ENCODE measurements at places on chromosomes 3 and 15.
A peak's percentile ranks its signal among the peaks of the same experiment; 100 is the strongest.

DNA sequence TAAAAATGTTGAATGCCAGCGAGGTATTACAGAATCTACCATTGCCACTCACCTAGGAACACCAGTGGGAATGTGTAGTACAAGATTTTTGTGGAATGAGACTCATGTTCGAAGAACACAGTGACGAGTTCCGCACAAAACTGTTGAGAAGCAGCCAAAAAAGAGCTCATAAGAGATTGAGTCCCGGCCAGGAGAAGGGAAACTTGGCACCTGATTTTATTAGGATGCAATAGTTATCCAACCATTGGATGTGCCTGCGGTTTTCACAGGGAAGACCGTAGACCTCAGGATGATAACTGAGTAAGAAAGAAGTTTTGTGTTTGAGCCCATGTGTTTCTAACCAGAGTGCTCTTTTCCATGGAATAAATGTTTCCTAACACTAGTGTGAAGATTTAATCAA lies 88.9 kb downstream of the PTPRG start:
- peak; percentile 90 for DNase-seq

DNA sequence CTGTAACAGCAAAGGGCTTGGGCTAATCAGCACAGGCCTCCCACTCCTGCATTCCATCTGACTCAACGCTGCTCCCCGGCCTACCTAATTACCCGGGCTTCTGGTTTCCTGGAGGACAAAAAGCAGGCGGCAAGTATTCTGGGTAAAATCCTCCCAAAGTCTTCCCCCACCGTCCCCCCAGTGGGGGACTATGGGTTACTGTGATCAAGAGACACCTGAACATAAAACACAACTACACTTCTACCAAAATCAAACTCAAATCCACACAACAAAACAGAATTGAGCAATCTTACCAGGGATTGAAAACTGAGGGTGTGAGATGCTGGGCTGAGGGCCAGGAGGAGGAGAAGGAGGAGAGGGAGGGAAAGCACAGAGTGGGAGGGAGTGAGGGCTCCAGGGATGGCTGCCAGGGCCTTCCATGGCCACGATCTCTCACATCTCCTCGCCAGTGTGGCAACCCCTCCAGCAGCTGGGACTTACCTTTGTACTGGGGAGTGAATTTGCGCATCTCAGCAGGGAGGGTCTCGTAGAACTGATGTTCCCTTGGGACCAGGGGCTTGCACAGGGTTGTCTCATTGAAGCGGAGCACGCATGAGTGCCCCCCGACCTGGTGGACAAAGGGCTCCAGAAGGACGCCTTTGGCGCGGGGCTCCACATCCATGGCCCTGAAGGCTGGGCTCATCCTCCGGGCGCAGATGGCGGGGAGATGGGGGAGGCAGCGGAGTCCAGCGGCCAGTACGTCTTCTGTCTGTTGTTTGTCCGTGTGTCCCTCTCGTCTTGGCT lies 9.1 kb upstream of the NCKIPSD start:
- DNase-seq = peak; percentile 52

- DNase-seq = no peak
Observed at GRCh38 chr3:186152889-186153292, 44.0 kb upstream of the ETV5 start.

GRCh38 chr15:36970522-36970921 lies 129.8 kb downstream of the MEIS2 start:
- DNase-seq = no peak

- no peak for DNase-seq
Observed at GRCh38 chr3:71524672-71525071, 58.9 kb downstream of the FOXP1 start.

DNA sequence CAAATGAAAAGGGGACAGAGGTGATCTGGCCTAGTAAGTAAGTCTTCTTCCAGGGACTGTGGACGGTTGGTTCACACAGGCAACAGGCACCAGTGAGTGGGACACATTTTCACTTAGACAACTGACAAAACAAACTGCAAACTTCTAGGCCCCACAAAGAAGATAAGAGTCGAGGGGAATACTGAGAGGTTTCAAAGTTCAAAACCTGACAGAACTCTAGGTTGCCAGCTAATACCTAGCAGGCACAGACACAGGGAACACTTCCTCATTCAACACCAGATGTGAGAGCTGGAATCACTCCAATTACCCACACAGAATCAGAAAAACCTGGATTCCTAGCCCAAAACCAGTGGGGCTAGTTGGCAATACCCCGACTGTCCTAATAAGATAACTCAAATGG lies 621.7 kb downstream of the ZPLD1 start:
- no peak for DNase-seq

DNA sequence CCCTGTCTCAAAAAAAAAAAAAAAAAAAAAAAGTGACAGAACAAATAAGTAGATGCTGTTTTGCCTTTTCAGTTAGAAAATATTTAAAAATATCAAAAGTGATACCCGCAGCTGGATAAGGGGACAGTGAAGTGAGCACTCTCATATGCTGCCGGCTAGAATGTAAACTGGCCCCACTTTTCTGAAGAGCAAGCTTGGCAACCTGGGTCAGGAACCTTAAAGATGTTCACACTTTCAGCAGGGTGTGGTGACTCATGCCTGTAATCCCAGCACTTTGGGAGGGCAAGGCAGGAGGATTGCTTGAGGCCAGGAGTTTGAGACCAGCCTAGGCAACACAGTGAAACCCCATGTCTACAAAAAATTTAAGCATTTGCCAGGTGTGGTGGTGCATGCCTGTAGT lies 17.4 kb downstream of the FSD2 start:
- DNase-seq = no peak

DNA sequence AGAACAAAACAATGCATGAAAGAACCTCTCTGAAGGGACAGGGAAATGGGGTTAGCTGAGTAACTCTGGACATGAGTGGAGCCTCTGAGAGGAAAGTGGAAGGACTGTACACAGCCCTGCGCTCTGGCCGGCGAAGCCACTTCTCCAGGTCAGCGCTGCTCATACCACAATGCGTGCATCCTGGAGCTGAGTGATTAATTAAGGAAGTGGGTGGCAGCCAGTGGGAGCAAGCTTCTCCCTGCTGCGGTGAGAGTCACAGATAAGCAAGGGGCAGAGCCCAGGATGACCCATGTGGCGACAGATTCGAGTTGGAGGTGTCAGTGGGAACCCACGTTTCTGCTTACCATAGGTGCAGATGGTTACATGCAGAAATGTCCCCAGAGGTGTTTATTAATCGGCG lies 48.0 kb downstream of the KLF15 start:
- no peak for DNase-seq

All from BJ (cell line).